ENCODE measurements at places on chromosomes 2 and 18.

GRCh38 chr2:220455351-220455990 lies 828.0 kb downstream of the SLC4A3 start:
- no peak for DNase-seq

DNA sequence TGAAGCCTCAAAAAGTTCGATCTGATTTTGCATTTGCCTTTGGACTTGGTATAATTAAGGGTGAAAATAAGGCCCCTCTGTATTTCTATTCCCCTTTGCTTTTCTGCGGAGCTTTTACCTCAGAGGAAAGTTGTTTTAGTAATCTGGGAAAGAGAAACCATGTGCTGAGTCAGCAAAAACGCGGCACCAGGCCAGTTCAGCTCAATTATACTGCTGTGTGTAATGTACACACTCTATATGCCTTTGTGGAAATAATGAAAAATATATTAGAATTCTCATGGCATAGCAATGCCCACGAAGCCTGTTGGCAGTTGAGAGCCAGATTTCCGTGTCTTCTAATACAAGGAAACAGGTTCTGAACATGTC lies 161.9 kb upstream of the SIX2 start:
- no peak for DNase-seq

- no peak for DNase-seq
Measured at GRCh38 chr2:105409717-105410116, 10.9 kb upstream of the FHL2 start.

DNA sequence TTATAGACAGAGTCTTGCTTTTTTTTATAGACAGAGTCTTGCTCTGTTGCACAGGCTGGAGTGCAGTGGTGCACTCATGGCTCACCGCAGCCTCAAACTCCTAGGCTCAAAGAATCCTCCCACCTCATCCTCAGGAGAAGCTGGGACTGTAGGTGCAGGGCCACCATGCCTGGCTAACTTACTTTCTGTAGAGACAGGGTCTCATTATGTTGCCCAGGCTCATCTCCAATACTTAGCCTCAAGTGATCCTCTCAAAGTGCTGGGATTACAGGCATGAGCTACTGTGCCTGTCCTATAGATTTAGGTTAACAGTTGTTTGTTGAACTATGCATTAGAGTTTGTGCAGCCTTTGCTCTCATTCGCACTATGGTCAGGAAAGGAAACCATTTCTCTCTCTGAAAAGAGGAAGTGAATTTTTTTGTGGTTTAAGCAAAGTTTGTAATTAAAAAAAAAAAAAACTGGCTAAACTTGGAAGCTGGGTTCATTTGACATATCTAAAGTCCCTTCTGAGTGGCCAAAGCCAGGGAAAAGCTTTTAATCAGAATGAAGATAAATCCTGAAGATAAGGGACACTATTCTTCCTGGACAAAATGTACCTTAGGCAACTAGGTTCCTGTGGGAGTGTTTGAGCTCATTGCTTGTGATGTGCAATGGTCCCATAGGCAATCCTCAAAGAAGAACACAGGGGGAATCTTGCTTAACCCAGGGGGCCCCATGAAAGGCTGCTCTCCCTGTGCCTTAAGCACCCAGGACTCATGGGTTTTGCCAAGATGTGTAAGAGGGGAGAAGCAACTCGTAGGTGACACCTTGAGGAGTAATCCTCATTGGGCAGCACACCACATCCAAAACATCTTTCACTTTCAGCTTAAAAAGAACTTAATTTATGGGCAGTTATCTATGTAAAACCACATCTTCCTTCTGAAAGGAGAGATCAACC lies 201.7 kb downstream of the MREG start:
- no peak for DNase-seq

- no peak for DNase-seq
Measured at GRCh38 chr18:74482697-74483096, 13.5 kb upstream of the CNDP2 start.

DNA sequence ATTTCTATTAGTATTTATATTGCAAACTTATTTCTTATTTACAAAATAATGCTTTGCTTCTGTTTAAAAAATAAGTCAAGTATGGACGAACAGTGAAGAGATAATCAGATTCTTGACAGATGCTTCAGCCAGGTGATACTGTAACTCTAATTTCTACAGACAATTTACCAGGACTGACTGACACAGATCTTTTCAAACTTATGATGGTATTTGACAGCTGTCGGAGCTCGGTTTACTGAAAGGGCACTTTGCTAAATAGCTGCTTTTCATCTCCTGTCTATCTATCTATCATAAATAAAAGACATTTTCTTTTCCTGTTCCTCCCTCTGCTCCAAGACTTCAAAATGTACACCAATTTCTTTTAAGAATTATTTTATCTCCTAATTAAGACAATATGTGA lies 422.5 kb upstream of the SLC8A1 start:
- no peak for DNase-seq

- no peak for DNase-seq
Measured at GRCh38 chr2:40148334-40148733, 303.6 kb downstream of the SLC8A1 start.

GRCh38 chr2:162244541-162245031 lies 1.3 kb upstream of the FAP start:
- DNase-seq, result peak; percentile 54

DNA sequence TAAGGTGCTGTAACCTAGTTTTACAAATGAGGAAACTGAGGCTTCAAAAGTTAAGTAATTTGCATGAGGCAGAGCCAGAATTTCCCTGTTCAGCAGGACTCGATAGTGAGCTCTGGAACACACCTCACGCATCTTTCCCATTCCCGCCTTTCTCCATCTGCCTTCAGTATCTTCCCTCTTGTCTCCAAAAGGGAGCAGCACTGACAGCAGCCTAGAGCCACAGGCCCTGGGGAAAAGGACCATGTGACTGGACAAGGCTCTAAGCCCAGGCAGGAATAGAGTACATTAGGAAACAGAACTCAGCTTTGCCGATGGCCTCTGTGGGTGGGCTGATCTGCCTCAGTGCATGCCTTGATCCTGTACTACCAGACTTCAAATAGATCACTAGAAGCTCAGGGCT lies 21.5 kb downstream of the GPR155 start:
- DNase-seq, result no peak

DNA sequence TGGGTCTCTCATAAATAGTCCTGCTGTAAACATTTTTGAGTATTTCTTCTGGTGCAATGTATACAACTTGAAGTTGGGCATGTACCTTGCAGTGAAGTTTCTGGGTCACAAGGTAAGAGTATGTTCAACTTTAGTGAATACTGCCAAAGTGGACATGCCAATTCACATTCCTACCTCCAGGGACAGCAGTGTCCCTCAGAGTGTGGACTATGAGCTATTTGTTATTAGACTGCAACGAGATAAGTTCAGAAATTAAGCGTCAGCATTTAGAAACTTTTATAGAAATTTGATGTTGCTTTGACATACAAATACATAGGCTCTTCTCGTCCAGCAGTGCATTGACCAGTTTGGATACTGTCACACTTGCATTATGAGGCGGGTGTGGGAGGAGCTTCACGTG lies 7.2 kb upstream of the ACKR3 start:
- no peak for DNase-seq
